Activated naive CD4-positive, alpha-beta T cell treated with anti-CD3 and anti-CD28 coated beads, Interleukin-2, amount 50 U/mL, for 16 hours (primary cell): ENCODE measurements at places on chromosomes 5 and 9.

GRCh38 chr9:14179449-14179848 lies 134.5 kb downstream of the NFIB start:
- DNase-seq = no peak

GRCh38 chr9:93655621-93656425 lies 79.4 kb downstream of the PHF2 start:
- peak; percentile 7 for DNase-seq

GRCh38 chr5:74535926-74536325 lies 104.6 kb downstream of the ENC1 start:
- no peak for DNase-seq

DNA sequence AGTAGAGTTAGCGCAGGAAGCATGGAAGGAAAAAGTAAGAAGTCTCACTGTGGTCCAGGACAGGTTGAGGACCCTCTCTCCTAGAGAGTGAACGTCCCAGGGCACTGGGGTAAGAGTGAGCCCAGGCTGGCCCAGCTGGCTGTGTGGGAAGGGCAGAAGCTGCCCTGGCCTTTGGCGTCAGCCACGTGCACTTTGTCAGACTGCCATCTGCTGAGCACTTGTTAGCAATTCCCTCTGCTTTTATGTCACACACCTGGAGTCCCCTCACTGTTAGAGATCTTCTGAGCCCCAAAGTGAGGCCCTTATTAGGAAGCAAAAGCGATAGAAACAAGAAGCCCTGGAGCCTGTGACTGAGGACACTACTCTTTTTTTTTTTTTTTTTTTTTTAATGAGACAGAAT lies 79.1 kb downstream of the UGCG start:
- peak; percentile 21 for DNase-seq

- DNase-seq = no peak
Observed at GRCh38 chr5:6338871-6339270, 39.5 kb downstream of the MED10 start.

- DNase-seq = no peak
Observed at GRCh38 chr9:106032978-106033377, 338.6 kb downstream of the TMEM38B start.

DNA sequence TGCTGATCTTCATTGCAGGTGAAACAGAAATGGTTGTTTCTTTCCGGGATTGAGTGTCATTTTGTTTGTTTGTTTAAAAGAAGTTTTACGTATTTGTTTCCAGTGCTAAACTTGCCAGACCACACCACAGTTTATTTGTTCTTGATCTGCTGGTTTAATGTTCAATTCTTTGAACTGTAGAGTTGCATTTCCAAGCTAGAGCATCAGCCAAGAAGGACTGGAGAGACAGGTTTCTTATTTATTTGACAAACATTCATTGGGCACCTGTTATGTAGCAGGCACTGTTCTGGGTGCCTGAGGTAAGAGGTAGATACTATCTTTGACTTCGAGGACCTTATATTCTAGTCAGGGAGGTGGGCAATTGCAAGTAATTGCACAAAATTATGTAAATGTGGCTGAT lies 45.0 kb downstream of the MCCC2 start:
- no peak for DNase-seq

GRCh38 chr5:54991416-54991815 lies 6.0 kb upstream of the ESM1 start:
- no peak for DNase-seq

DNA sequence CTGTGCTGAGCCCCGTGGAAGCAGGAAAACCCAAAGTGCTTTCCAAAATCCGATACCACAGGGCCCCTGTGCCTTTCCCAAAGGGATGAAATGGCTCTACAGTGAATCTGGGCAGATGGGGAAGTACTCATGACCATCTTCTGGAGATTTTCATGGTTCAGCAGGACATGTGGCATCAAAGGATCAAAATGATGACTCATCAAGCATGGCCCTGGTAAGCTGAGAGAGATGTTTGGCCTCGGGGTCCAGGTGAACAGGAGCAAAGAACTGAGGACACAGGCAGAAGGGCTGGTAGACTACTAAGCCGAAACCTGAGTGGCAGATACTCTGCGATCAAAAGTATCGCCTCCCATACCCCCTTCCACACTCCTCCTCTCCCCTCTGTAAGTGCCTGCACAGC lies 160.0 kb upstream of the EFNA5 start:
- DNase-seq = no peak

DNA sequence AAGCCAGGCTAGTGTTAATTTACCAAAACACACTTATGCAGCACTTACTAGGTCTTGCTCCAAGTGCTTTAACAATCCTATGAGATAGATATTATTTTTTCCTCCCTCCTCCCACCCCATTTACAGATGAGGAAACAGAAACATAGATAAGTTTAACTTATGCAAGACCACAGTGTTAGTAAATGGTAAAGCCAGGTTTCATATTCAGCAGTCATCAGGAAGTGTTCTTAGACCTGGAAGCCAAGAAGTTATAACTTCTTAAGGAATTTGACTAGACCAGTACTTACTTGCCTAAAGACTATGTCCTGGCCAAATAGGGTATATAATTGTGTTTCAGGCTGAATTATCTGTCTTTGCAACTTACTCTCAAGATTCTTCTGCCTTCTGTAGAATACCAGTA lies 15.9 kb downstream of the ABHD17B start:
- DNase-seq = no peak

DNA sequence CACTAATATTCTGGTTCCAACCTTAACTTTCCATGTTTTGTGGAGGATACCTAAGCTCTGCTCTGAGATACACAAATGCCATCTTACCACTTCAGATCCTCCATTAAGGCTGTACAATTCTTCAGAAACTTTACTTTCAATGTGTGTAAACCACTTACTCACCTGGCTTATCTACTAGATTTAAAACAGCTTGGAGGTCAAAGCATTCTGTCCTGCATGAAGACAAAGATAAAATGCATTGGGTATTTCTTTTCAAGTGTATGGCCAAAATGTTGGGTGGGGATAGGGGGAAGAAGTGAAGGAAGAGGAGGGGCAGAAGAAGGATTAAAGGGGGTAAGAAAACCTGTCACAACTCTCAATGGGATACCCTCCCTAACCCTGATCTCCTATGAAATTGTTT lies 939 bp downstream of the GOLGA1 start:
- no peak for DNase-seq

- no peak for DNase-seq
Observed at GRCh38 chr9:127207734-127208410, 56.7 kb upstream of the GARNL3 start.

GRCh38 chr5:137867664-137868063 lies at the start of gene MYOT:
MYOT (plus strand) TSS chr5:137867860; CDS start chr5:137870652, 2,792 bp downstream.
- DNase-seq = no peak

GRCh38 chr5:39059064-39059463 lies 15.1 kb downstream of the RICTOR start:
- no peak for DNase-seq

DNA sequence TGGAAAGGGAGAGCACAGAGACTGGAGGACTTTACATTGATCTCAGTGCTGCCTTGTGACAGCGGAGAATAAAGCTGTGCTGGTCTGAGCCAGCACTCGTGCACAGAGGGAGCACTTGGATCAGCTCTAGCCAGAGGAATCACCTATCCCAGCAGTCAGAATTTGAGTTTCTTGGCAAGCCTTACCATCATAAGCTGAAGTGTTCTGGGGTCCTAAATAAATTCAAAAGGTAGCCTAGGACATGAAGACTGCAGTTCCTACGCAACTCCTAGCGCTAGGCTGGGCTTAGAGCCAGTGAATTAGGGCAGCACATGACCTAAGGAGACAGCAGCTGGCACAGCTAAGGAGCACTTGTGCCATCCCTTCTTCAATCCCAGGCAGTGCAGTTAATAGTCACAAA lies 119.5 kb downstream of the HMHB1 start:
- no peak for DNase-seq

- peak; percentile 92 for DNase-seq
Observed at GRCh38 chr5:181221792-181222629, 1.1 kb upstream of the TRIM41 start.

DNA sequence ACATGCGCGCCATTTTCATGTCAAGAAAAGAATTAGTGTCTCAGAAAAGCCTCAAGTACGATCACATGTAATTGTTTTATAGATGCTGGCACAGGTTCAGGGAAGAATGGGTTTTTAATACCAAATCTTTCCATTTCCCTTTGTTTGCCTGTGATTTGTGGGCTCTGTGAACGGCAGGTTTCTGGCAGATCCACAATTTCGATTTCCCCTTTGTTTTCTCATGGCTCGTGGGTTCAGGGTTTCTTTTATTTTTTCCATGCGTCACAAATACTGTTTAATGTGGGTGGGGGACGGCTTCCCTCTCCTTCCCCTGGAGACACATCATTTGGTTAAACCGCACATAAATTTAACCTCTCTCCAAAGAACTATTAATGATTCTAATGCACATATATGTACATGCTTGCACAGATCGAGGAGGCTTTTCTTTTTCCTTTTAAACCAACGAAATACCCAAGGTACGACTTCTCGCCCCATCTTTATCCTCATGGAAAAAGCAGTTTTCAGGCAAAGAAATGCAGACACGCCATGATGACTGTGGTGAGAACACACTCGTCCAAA lies 195.9 kb downstream of the SLIT3 start:
- DNase-seq = no peak

GRCh38 chr5:32233696-32234447 lies 59.8 kb upstream of the GOLPH3 start:
- no peak for DNase-seq

- DNase-seq = no peak
Observed at GRCh38 chr5:153700940-153701339, 210.5 kb downstream of the GRIA1 start.

DNA sequence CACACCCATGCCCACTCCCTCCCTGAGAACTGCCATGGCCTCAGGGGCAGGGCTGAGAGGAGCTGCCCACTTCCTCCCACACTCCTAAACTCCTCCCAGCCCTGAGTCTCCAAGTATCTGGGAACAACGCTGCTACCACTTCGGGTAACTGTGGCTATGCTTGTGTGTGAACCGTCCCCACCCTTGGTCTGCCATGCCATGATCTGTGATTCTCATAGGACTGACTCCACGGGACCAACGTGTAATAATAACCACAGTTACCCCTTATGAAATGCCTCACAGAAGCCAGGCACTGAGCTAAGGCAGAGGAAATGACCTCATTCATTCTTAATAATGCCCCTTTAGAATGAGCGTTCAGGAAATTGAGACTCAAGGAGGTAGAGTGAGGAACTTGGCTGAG lies 103.9 kb upstream of the SMIM23 start:
- DNase-seq = no peak

DNA sequence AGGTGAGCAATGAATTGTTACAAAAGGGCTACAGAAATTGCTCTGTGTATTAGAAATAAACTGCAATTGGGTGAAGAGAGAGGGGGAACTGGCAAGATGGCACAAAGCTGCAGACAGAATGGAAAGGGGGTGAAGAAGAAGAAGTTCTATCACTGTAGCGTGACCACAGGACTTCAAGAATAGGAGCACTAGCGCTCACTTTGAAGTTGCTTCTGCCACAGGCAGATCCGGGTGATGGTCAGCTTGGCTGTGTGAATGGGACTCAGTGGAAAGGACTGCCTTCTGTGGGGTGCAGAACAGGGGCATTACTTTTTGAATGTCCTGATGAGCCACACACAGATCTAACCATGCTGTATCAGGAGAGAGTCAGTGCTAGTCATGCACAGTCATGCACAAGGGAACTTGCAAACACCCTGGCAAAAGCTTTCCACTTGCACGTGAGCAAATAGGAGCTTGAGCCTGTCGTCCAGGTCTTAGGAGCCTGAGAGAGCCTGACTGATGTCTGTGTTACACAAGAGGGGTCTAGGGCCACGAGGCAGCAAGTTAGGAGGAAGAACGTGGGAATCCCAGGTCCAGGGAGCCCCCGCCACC lies 16.3 kb downstream of the IL5 start:
- DNase-seq = no peak

DNA sequence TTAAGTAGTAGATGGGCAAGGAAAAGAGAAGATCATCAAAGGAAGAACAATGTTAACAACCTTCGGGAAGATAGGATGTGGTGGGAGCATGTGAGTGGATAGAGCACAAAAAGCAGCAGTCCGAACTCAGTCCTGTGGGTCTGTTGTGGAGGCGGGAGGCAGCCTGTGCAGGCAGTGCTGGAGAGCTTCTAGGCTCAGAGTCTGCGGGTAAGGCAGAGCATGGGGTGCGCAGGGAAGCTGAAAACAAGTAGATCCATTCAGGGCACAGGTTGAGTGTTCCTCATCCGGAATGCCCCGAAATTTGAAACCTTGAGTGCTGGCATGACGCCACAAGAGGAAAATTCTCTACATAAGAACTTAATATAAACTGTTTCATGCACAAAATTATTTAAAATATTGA lies 84.9 kb downstream of the PPIC start:
- DNase-seq = no peak

GRCh38 chr5:134529460-134529859 lies 4.0 kb downstream of the JADE2 start:
- DNase-seq = no peak

DNA sequence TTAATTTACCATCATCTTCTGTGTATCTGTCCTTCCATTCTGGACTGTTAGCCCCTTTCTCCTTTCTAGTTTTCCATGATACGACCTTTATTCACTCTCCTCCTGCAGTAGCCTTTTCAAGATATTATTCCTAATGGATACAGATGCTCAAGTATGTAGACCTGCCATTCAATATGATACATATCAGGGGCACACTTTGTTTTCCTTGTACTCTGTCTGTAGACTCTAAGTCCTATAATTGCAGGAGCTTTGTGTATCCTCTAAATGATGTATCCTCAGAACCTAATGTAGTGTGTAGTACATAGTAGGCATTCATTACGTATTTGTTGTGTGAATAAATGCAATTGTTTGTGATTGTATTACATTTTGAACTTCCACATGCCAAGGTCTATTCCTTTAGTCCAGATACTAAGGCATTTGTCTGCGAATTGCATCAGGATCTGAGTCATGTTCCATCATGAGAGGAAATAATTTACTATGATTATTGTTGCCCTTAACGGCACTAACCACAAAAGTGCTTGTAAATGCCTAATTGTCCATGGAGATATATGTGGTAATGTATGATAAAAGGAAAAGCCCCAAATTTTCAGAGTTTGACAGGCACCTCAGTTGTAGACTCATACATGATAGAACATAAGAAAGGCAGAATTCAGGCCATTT lies 57.1 kb upstream of the IZUMO3 start:
- no peak for DNase-seq
